ENCODE measurements at places on chromosomes 12 and 14.

DNA sequence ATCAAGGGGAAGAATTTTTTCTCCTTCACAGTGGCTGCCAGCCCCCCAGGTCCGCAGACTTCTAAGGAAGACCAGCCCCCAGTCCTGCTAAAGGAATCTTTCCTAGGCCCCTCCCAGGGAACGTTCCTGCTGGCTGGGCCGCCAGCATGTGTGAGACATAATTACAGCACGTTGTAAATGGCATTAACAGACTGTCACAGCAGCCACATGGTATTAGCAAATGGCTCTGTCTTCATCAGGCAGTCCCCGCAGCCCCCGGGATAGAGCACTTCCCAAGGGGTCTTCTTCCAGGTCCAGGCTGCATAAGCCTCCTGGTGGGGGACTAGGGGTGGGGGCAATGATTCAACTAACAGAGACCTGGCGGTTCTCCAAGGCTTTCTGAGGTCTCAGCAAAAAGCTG, 34.9 kb upstream of the FAM222A start:
- DNase-seq: no peak

DNA sequence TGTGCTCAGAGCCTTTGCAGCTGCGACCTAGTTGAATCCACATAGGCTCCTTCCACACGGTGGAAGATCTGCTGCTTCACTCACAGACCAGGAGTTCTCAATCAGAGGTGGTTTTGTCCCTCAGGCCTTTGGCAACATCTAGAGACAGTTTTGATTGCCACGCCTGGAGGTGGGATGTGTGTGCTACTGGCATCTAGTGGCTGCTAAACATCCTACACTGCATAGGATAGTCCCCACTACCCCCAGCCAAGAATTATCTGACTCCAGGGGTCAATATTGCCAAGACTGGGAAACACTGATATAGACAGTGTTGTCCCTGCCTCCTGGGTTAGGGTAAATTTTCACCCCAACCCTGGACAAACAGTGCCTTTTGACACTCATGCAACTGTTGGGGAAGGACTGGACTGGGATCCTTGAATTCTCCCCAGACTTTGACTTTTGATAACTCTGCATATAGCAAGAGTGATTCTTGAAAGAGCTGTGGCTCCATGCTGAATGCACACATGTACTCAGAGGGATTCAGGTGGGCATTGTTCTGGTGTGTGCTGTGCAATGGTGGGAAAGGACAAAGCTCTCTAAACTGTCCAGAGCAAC, 39.8 kb downstream of the BAZ2A start:
- DNase-seq: no peak

DNA sequence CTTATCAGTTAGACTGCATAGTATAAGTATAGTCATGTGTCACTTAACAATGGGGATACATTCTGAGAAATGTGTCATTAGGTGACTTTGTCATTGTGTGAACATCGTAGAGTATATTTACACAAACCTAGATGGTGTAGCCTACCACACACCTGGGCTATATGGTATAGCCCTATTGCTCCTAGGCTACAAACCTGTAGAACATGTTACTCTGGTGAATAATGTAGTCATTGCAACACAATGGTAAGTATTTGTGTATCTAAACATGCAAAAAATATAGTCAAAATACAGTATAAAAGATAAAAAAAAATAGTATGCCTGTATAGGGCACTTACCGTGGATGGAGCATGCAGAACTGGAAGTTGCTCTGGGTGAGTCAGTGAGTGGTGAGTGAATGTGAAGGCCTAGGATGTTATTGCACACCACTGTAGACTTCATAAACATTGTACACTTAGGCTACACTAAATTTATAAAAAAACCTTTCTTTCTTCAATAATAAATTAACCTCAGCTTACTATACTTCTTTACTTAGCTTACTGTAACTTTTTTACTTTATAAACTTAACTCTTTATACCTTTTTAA, 40.3 kb upstream of the ANKS1B start:
- DNase-seq: no peak

DNA sequence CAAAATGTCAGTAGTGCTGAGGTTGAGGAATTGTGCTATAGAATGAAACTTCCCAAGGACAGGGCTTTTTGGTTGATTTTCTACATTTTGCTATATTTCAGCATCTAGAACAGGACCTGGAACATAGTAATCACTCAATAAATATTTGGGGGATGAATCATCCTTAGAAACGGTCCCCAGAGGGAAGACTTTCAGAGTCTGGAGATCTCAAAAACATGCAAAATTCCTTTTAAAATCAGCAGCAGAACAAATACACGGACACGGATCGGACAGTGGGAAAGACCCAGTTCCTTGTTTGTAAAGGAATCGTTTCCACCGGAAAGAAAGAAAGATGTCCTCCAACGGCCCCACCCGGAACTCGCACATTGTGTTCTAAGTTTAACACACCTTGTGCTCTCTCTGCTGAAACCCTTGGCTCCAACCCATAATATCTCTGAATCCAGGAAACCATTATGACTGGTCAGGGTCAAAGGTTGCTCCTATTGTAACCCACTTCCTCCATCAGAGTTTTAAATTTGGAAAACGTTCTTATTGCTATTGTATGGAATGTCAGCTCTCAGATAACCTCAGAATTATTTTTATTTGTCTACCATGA, 617.2 kb downstream of the MED13L start:
- DNase-seq: peak; percentile 28

GRCh38 chr14:68564191-68564825, 228.6 kb downstream of the ZFP36L1 start:
- peak; percentile 63 for DNase-seq

- no peak for DNase-seq
Measured at GRCh38 chr12:17077594-17077993, 471.6 kb upstream of the LMO3 start.

GRCh38 chr14:72788972-72789728, 104.8 kb downstream of the DPF3 start:
- no peak for DNase-seq

DNA sequence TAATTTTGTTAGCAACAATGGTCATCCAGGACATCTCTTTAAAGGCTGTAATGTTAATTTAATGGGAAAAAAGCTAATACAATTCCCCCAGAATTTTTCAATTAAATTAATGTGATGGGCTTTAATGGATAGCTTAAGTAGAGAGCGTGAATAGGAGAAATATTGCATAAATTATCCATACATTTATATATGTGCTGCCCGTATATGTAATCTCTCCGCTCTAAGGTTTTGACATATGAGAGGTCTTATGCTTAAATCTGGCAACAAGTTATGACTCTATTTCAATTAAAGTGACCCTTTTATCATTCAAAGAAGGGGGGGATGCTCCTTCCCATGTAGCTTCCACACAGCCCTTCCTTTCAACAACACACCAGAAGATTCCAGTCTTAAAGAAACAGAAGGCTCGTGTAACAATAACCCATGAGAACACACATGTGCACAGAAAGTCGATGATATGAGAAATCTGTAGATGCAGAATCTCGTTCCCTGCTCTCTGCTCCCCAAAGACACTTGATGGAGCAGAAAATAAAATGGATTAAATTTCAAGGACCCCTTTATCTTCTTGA, 24.0 kb downstream of the MAP1LC3B2 start:
- no peak for DNase-seq

GRCh38 chr14:99537399-99537798, 56.2 kb downstream of the CCNK start:
- DNase-seq: no peak

- DNase-seq: no peak
Measured at GRCh38 chr12:116376354-116377193, 99.1 kb upstream of the MED13L start.

DNA sequence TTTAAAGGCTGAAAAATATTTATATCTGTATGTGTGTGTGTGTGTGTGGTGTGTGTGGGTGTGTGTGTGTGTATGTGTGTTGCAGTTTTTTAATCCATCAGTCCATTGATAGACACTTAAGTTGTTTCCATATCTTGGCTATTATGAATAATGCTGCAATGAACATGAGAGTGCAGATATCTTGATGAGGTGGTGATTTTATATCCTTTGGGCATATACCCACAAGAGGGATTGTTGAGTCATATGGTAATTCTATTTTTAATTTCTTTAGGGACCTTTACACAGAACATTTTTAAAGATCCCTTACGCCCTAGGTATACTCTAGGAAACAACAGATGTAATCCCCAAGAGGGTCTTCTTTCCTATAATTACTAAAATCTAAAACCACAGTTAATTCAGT, 154.5 kb upstream of the CLEC14A start:
- DNase-seq: no peak

- peak; percentile 22 for DNase-seq
Measured at GRCh38 chr12:23169696-23170013, 544.7 kb downstream of the ETNK1 start.

DNA sequence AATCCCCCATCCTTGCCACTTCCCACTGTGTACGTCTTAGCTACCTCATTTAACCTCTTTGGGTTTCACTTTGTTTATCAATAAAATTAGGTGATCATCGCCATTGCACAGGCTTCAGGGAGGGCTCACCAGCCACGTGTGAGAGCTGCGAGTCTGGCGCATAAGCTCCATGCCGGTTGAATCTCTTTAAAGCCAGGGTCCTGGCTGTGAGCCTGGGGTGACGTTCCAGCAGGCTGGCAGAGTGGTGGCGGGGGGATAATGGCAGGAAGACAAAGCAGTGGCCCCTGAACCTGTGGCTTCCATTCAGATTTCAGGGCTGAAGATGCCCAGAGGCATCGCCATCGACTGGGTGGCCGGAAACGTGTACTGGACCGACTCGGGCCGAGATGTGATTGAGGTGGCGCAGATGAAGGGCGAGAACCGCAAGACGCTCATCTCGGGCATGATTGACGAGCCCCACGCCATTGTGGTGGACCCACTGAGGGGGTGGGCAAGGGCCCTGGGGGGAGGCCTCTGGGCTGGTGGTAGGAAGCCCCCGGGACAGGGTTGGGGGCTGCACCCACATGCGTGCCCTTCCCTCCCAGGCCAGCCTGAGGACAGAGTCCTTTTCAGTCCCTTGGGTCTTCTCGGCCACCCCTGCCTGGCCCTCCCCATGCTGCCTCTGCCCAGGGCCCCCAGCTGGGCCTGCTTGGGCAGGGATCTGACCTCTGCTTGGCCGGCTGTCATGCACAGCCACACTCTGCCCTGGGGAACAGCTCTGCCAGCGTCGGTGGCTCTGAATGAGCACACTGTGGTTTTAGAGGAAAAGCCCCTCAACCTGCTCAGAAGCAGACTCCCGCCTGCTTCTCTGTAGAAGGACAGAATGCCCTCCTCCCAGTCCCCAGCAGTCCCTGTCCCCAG, 8.6 kb upstream of the NXPH4 start:
- no peak for DNase-seq

GRCh38 chr12:15846887-15847286, 35.3 kb upstream of the STRAP start:
- peak; percentile 85 for DNase-seq

DNA sequence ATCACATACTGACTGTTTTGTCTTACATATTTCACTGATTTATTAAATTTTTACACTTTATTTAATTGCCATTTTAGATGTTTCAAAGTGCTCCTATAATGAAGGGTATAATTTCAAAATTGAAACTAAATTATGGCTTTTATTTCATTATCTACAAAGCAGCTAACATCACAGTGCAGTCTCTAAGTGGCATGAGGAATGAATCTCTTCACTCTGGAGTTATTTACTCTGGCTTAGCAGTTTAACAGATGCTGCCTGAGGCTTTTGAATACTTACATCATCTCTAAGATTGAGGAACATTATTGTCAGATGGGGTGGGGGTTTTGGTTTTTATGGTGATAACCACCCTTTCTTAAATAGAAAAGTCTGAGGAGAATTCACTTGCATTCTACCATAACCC, 386.4 kb downstream of the TRHDE start:
- no peak for DNase-seq

DNA sequence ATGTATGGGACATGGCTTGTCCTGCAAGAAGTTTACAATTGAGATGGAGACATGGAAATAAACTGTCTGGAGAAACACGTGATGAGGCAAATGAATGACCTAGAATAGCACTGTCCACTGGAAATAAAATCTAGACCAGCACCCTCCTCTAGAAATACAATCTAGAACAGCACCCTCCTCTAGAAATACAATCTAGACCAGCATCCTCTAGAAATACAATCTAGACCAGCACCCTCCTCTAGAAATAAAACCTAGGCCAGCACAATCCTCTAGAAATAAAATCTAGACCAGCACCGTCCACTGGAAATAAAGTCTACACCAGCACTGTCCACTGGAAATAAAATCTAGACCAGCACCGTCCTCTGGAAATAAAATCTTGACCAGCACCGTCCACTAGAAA, 69.2 kb upstream of the RFLNA start:
- DNase-seq: no peak

GRCh38 chr12:114403690-114404066, 2.3 kb downstream of the TBX5 start:
- no peak for DNase-seq

GRCh38 chr12:96889273-96889933, 17.7 kb upstream of the NEDD1 start:
- peak; percentile 50 for DNase-seq

DNA sequence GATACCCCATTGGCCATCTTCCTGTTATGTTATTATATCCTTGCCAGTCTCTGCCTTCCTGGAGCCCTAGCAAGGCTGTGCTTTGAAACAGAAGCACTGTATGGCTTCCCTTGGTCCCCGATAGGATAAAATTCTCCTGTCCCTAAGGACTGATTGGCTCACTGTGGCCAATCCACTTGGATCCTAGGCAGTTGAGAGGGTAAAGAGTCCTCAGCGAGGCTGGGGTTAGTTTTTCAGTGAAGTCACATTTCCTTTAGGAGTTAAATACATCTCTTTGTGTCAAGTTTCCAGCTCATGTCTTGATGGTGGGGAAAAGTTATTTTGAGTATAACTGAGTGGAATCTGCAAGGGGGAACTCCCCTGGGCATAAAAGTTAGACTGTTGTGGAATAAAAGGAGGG, 7.3 kb downstream of the AACS start:
- DNase-seq: no peak

GRCh38 chr14:72146241-72146640, 214.0 kb downstream of the RGS6 start:
- no peak for DNase-seq

GRCh38 chr12:10170216-10170615, 1.7 kb downstream of the OLR1 start:
- no peak for DNase-seq

GRCh38 chr12:104724992-104725585, 233.0 kb downstream of the SLC41A2 start:
- no peak for DNase-seq

GRCh38 chr14:89504602-89505313, 87.7 kb upstream of the FOXN3 start:
- DNase-seq: no peak

- DNase-seq: no peak
Measured at GRCh38 chr14:82905762-82906161, 1372.1 kb upstream of the SEL1L start.

DNA sequence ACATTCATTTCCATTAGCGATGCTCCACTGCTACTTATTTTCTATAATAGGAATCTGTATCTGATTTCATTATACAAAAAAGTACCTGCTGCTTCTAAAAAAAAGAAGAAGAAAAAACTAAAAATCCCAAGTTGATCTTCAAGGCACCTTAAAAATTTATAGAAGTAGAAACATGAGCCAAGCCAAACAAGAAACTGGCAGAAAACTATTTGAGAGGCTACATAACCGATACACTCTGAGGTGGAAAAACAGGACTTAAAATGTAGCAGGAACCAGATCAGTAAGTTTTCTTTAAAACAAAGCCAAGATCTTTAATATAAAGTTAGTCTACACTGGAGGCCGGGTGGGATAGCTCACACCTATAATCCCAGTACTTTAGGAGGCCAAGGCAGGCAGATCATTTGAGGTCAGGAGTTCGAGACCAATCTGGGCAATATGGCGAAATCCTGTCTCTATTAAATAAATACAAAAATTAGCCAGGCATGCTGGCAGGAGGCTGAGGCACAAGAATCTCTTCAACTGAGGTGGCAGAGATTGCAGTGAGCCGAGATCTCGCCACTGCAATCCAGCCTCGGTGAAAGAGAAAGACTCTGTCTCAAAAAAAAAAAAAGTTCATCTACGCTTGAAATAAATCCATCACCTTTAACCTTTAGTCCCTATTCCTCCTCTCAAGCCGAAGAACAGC, 278.6 kb downstream of the MED13L start:
- DNase-seq: peak; percentile 12
